Stimulated activated CD8-positive, alpha-beta memory T cell treated with anti-CD3 and anti-CD28 coated beads, Interleukin-7, amount 100 ng/mL, for 4 hours (primary cell): ENCODE measurements at places on chromosomes 16 and 17.

DNA sequence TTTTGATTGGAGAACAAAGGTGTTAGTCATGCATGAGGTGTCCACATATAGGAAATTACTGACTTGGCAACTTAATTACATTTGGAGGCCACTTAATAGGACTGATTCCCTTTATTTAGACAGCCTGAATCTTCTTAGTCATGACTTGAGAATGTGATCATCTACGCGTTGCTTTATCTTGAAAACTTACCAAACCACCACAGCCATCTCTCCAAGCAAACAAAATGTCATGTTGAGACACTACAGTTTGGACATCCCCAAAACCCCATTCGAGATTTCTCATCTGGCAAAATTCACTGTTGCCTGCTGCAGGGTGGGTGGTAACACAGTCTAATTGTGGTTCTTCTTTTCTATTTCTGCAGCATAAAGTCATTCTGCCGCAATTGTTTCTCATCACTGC, 176.5 kb upstream of the CDH5 start:
- DNase-seq: no peak

DNA sequence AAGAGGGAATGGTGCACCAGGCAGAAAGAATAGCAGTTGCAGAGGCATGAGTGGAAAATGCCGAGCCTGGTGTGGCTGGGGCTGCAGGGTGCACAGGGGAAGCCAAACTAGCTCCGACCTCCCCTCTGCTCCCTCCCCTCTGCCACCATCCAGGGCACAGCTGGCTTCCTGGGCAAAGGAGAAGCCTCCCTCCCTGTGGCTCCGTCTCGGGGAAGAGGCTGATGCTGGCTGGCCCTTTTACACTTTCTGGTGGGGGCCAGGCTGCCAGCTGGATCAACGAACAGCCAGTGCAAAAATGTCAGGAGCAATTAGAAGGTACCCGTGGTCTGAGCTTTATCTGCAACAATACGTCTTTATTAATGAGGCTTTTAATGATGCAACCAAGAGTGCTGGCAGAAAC, 37.1 kb upstream of the KCNJ12 start:
- no peak for DNase-seq

- DNase-seq: no peak
Observed at GRCh38 chr17:29645515-29646051, 22.9 kb upstream of the CORO6 start.

DNA sequence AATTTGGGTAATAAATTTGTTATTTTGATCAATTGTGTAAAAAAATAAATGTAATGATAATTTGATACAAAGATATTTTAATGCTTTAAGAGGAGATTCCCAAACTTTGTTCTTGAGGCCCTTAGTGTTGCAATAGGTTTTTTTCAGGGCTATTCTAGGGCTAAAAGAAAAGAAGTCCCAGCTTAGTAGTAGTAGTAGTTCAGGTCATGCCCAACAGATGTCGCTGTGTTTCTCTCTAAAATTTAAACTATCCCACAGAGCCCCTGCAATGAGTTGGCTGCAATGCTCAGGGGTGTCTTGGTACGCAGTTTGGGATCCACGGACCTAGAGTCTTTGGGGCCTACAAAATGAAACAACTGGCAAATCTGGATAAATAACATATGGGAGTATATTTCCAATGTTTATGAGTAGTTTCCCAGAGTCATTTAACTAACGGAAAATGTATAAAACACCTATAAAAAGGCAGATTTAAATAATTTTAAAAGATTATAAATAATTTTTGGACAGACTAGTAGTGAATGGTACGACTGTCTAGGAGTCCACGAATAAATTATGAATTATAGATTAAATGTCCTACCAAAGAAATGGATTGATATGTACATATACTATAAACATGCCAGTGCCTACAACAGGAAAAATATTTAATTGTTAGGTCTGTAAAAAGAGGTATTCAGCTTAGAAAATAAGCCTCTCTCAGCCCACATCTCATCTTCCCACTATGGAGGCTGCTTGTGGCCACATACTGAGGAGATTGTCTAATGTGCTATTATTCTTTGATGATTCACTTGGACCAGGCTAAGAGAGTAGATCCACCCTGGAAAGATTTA, 228.5 kb upstream of the PMFBP1 start:
- DNase-seq: no peak

- DNase-seq: no peak
Observed at GRCh38 chr16:70662991-70663523, 16.7 kb downstream of the IL34 start.

GRCh38 chr17:7640783-7641182, 9.9 kb upstream of the ATP1B2 start:
- DNase-seq: no peak

GRCh38 chr17:81942167-81942553, 4.9 kb downstream of the MYADML2 start:
- DNase-seq: no peak

GRCh38 chr16:50369133-50369804, 481 bp upstream of the BRD7 start:
- DNase-seq: no peak
